Mucosa of gallbladder (tissue), 1 donor: ENCODE measurements at places on chromosomes 16 and 17. TPM values are rescaled to one million over a fixed set of nuclear protein-coding genes. Genes with fewer than 3 reads are reported as not detected.

Gene KRTAP9-8
- total RNA-seq = not detected

Gene FOXJ1
- not detected for total RNA-seq

Gene MYH3
- total RNA-seq = 3.4 TPM

Gene KRTAP4-1
- not detected for total RNA-seq

Gene SLFN14
- total RNA-seq = not detected

Gene MVP
- 253 TPM for total RNA-seq

Gene GP1BA
- total RNA-seq = not detected

Gene ALOX12
- not detected for total RNA-seq

Gene SBK1
- 0.89 TPM for total RNA-seq

Gene SOST
- total RNA-seq = not detected

Gene PRPF8
- total RNA-seq = 246 TPM

Gene HOXB8
- total RNA-seq = not detected

Gene GOSR2
- 47.8 TPM for total RNA-seq

Gene KRTAP1-5
- not detected for total RNA-seq
